Myometrial cell (primary cell): ENCODE measurements at places on chromosomes 5 and 9. TPM values are rescaled to one million over a fixed set of nuclear protein-coding genes. Genes with fewer than 3 reads are reported as not detected.

The GGTA1 gene
- total RNA-seq = not detected in 2 replicates

The LURAP1L gene
- 2.8 and 4.3 TPM in 2 replicates for total RNA-seq

The MRPS30 gene
- total RNA-seq = 25.9 and 46.8 TPM in 2 replicates

The GMCL2 gene
- not detected in 2 replicates for total RNA-seq

The NUTM2F gene
- not detected in 2 replicates for total RNA-seq

The FOXI1 gene
- not detected in 2 replicates for total RNA-seq

The GPR21 gene
- not detected in 2 replicates for total RNA-seq

The ITK gene
- not detected in 2 replicates for total RNA-seq

The CAMK4 gene
- total RNA-seq = 5.2 and 10.5 TPM in 2 replicates

The SNAPC4 gene
- total RNA-seq = 4.4 and 9.5 TPM in 2 replicates

The GPX8 gene
- 149 and 187 TPM in 2 replicates for total RNA-seq

The ITGA2 gene
- 19.0 and 30.1 TPM in 2 replicates for total RNA-seq

The FAM200C gene
- 2.6 and 2.8 TPM in 2 replicates for total RNA-seq

The HAND1 gene
- total RNA-seq = 0.18 and 1.2 TPM in 2 replicates

The COL15A1 gene
- 0.35 and 0.58 TPM in 2 replicates for total RNA-seq

The BHMT2 gene
- total RNA-seq = 8.9 and 9.2 TPM in 2 replicates
